ENCODE measurements at places on chromosomes 7 and 10.

- DNase-seq = no peak
Measured at GRCh38 chr7:78709658-78710057, 743.8 kb downstream of the MAGI2 start.

- no peak for DNase-seq
Measured at GRCh38 chr7:42359946-42360345, 122.9 kb upstream of the GLI3 start.

- peak; percentile 61 for DNase-seq
Measured at GRCh38 chr7:12770227-12770975, 83.0 kb downstream of the ARL4A start.

DNA sequence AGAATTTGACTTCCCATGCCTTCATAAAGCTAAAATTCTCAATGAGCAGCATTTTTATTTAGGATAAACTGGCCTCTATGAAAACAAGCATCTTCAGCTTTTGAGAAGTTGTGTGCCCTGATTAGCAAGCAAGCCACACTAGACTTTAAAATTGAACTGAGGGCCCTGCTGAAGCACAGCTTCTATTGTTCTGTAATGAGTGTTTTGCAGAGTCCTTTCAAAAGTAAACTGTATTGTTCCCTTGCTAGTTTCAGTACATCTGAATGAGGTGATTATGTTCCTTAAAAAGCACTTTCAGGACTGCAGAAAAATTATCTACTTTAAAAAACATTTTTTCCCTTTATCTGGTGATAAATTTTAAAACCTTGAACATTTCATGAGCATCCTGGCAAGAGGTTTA is 113.3 kb upstream of the PRPS1L1 start:
- DNase-seq = no peak

DNA sequence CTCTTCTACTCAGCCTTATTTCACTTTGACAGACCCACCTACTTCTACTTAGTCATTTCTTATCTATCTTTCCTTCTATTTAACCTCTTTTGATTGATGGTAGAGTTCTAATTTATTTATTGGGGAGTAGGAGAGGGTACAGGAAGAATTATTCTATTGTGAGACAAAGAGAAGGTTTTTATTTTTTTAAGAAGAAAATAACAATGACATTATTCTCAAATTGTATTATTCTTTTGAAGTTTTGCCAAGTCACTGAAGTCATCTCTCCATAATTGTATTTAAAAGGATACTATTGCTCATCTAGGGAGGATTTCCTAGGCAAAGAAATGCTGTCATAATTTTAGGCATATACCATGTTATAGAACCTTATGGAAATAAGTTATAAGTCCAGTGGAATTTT is 52.7 kb downstream of the ITGB8 start:
- peak; percentile 25 for DNase-seq

GRCh38 chr10:114364726-114365125 is 39.6 kb downstream of the AFAP1L2 start:
- no peak for DNase-seq

All from foreskin fibroblast (primary cell).